ENCODE measurements at places on chromosomes 12 and 14. TPM values are rescaled to one million over a fixed set of nuclear protein-coding genes. Genes with fewer than 3 reads are reported as not detected.

The OR4K17 gene
- not detected for total RNA-seq

- no peak overlapping the region for H3K4me3 ChIP-seq
- no peaks in the 10 kb centered on the region for H3K36me3 ChIP-seq
- no peaks in the 10 kb centered on the region for H3K27me3 ChIP-seq
Observed at GRCh38 chr14:45686771-45687170, 433.8 kb upstream of the MIS18BP1 start.

DNA sequence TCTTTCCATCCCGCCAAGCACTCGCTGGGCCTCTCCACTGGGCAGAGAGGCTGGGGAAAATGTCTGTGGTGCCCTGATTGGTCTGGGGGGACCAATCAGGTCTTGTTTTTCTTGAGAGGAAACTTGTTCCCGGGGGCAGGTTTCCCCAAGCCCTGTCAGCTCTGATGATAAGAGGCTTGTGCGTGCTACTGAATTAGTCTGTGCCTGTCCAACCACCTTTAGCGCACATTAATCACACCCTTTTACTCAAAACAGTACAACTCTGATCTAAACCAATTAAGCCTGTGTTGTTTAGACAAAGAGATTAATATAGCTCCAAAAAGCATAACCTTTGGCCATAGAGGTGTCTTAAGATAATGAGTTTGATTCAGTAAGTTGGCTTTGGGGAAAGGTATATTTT lies 580.4 kb downstream of the VRK1 start:
- H3K27me3 ChIP-seq: no peaks in the 10 kb centered on the region
- DNase-seq: no peak
- no peak overlapping the region for H3K4me3 ChIP-seq
- no peaks in the 10 kb centered on the region for H3K4me1 ChIP-seq
- no peak overlapping the region for H3K27ac ChIP-seq

DNA sequence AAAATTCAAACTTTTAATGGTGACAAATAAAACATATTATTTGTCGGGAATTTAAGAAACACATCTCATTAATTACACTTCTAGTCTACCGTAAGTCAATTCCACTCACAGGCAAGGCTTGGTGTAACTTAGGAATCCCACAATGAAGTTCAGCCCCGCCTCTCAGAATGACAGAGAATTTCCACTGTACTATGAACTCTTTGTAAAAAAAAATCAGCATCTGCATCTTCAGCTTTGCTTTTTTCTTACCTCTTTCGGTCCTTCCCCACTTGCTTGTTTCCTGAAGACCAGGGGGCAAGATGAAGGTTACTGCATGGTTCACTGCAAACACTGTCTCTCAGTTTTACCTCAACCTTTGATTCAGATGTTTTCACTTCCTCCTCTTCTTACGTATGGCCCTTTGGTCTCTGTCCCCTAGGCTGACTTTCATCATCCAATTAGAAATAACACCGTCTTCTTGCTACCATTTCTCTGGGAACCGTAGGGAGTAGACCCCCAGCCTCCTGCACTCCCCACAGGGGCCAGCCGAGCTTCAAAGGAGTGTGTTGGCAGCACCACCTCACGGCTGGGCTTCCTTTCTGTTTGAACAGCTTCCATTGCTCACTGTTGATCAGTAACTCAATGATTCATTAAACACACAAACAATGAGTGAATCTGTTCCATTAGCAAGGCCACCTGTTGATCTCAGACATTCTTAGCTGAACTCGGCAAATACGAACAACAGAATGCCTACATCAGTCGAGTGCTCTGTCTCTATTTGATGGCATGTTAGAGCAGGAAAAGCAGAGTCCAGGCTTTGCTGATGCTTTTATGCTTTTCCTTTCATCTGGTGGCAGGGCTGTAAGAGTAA lies 343.0 kb downstream of the BMP4 start:
- no peaks in the 10 kb centered on the region for H3K4me1 ChIP-seq
- H3K27ac ChIP-seq: no peak overlapping the region

The GEMIN2 gene
- 57.5 TPM for total RNA-seq

GRCh38 chr14:52686176-52686575 lies 9.2 kb downstream of the ERO1A start:
- no peak overlapping the region for H3K4me3 ChIP-seq
- no peak overlapping the region for H3K27ac ChIP-seq
- H3K36me3 ChIP-seq: no peaks in the 10 kb centered on the region

DNA sequence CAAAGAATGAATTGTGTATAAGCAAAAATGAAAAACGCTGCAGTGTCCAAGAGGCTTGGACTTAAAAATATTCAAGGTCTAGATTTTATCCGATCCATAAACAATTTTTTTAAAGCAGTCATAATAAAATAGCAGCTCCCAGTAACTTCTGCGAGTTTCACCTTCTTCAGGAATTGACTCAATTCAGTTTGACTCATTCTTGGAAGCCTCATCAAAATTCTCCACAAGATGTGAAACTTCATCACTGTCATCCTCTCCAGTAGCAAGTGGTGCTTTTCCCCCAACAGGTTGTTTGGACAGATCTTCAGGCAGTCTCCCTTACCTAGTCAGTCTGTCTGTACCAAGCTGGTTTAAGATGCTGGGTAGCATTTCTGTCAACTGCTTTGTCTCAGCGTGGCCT lies 93.5 kb upstream of the FOXG1 start:
- peaks cover 30% of the 10 kb centered on the region for H3K4me1 ChIP-seq
- no peak overlapping the region for H3K27ac ChIP-seq
- no peaks in the 10 kb centered on the region for H3K27me3 ChIP-seq
- H3K36me3 ChIP-seq: no peaks in the 10 kb centered on the region
- no peak for DNase-seq

- DNase-seq: no peak
- no peaks in the 10 kb centered on the region for H3K36me3 ChIP-seq
- no peak overlapping the region for H3K4me3 ChIP-seq
Observed at GRCh38 chr12:132194556-132194955, 50.3 kb downstream of the NOC4L start.

The SRRM4 gene
- not detected for total RNA-seq

DNA sequence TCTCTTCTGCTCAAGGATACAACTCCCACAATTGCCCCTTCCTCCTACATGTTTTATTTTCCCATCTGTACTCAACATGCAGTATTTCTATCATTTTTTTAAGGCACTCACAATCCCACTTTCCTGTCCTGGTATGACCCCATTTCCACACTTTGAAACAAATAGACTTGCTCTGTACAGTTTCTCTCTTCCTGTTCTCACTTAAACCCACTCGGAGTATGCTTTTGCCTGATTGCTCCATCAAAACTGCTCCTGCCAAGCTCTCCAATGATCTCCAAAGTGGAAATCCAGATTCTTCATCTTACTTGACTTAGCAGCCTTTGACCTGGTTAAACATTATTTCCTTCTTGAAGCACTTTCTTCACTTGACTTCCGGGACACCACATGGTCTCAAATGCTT lies 384.5 kb downstream of the SEC23A start:
- no peak overlapping the region for H3K27ac ChIP-seq
- DNase-seq: no peak
- H3K4me1 ChIP-seq: no peaks in the 10 kb centered on the region
- no peak overlapping the region for H3K4me3 ChIP-seq
- H3K27me3 ChIP-seq: no peaks in the 10 kb centered on the region

The CCDC38 gene
- total RNA-seq: 0.39 TPM

The FAIM2 gene
- total RNA-seq: not detected

GRCh38 chr12:123595729-123596128 lies 6.2 kb upstream of the DDX55 start:
- H3K36me3 ChIP-seq: peaks cover 74% of the 10 kb centered on the region
- DNase-seq: no peak
- no peaks in the 10 kb centered on the region for H3K27me3 ChIP-seq
- H3K4me3 ChIP-seq: no peak overlapping the region
- H3K27ac ChIP-seq: no peak overlapping the region
- H3K4me1 ChIP-seq: no peaks in the 10 kb centered on the region

GRCh38 chr14:95480887-95481226 lies 35.6 kb downstream of the SYNE3 start:
- no peaks in the 10 kb centered on the region for H3K27me3 ChIP-seq
- no peak overlapping the region for H3K4me3 ChIP-seq
- peaks cover 24% of the 10 kb centered on the region for H3K4me1 ChIP-seq
- H3K36me3 ChIP-seq: no peaks in the 10 kb centered on the region
- DNase-seq: no peak
- no peak overlapping the region for H3K27ac ChIP-seq

The COX8C gene
- total RNA-seq: not detected

The KCNJ8 gene
- total RNA-seq: not detected

The TRAFD1 gene
- 38.2 TPM for total RNA-seq

The EML1 gene
- 94.7 TPM for total RNA-seq

DNA sequence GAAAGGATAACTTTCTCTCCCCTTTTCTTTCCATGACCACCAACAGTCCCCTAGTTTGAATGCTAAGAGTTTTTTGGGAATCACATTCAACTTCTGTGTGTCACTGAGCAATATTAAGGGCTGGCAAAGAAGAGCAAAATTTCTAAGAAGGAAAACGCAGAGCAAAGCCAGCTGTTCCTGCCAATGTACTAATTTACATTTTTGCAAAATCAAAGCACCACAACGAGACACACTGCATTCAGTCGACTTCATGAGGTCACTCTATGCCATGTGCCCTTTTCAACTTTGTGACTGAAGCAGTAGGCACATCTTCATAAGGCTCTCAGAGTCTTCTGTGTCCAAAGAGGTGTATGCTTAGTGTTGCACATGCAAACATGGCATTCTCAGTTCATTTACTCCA lies 66.4 kb downstream of the PTPRR start:
- no peak overlapping the region for H3K27ac ChIP-seq
- H3K27me3 ChIP-seq: no peaks in the 10 kb centered on the region
- DNase-seq: no peak

GRCh38 chr12:47652521-47653234 lies 53.2 kb downstream of the RPAP3 start:
- no peaks in the 10 kb centered on the region for H3K27me3 ChIP-seq
- H3K27ac ChIP-seq: no peak overlapping the region
- H3K4me3 ChIP-seq: no peak overlapping the region

The GPR137C gene
- total RNA-seq: 4.1 TPM

DNA sequence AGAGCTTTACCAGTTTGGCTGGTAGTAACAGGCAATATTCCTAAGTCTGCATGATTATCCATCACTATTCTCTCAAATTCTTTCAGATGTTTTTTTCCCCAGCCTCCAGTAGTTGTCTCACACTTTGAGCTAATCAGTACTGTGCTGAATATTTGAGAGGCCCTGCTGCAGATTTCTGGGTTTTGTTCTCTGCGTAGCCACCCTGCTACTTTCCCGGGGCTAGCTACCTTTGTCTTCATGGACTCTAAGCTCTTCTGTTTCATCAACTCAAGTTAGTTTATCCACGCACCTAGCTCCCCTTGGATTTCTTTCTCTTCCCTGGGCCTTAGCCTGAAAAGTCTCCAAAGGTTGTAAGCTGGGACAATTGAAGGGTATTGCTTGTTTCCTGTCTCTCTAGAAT lies 73.0 kb downstream of the FUT8 start:
- no peaks in the 10 kb centered on the region for H3K36me3 ChIP-seq
- H3K4me3 ChIP-seq: no peak overlapping the region
- H3K27ac ChIP-seq: no peak overlapping the region
- DNase-seq: no peak

DNA sequence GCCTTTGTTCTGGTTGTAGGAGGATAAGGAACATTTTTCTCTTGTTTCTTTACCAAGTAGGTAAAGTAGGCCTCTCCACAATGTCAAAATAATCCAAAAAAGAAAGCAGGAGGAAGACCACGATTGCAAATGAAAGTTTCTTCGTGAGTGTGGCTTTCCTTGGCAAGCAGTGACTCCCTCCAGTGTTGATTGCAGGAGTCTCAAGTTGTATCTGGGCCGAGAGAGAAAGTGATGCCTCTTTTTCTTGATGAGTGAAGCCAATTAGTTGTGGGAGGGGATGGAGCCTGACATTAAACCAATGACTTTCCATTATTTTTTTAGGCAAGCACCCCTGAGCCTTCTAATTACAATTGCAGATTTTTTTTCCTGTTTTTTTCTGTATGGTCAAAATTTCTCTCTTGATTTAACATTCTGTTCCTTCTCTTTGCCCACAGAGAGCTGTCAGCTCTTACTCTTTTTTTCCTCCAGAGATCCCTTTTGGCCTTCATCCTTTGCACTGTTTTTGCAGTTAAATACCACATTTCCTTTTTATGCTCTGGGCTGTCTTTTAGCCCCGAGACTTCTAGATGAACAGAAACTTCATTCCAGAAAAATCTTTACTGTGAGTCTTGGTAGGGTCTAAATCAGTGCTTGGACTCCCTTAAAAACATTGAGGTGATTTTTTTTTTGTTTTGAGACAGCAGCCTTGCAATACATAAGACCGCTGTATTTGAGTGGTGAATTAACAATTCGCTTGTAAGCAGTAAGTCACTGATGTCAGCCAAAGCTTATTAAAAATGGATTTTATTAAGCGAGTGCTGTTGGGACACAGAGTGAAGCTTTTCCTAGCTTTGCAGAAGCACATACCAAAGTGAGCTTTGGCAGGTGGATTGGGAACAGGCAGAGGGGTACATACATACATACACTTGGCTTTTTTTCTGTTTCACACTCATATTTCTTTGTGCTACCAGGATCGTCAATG lies 15.8 kb downstream of the FBXW8 start:
- H3K36me3 ChIP-seq: peaks cover 29% of the 10 kb centered on the region
- H3K27me3 ChIP-seq: no peaks in the 10 kb centered on the region
- no peak overlapping the region for H3K27ac ChIP-seq
- no peak for DNase-seq
- peaks cover 15% of the 10 kb centered on the region for H3K4me1 ChIP-seq

The DCN gene
- total RNA-seq: 71.4 TPM

GRCh38 chr14:70654632-70655031 lies 12.9 kb downstream of the TTC9 start:
- no peak overlapping the region for H3K4me3 ChIP-seq
- no peak overlapping the region for H3K27ac ChIP-seq
- H3K4me1 ChIP-seq: no peaks in the 10 kb centered on the region
- H3K36me3 ChIP-seq: no peaks in the 10 kb centered on the region
- peaks cover 6% of the 10 kb centered on the region for H3K27me3 ChIP-seq

The CCDC197 gene
- total RNA-seq: not detected

The RNF31 gene
- 40.3 TPM for total RNA-seq

GRCh38 chr14:25833341-25834126 lies 764.3 kb downstream of the NOVA1 start:
- no peaks in the 10 kb centered on the region for H3K36me3 ChIP-seq
- no peak for DNase-seq
- no peaks in the 10 kb centered on the region for H3K27me3 ChIP-seq
- H3K27ac ChIP-seq: no peak overlapping the region
- H3K4me1 ChIP-seq: no peaks in the 10 kb centered on the region

All from SJSA1 (cell line).